Stimulated activated CD8-positive, alpha-beta memory T cell treated with anti-CD3 and anti-CD28 coated beads, Interleukin-12 subunit alpha, Interleukin-12 subunit beta, amount 100 ng/mL, for 1 hour (primary cell): ENCODE measurements at places on chromosomes 2 and 18.

- DNase-seq: no peak
Measured at GRCh38 chr2:138155304-138155703, 191.0 kb downstream of the HNMT start.

GRCh38 chr2:95048825-95049682 lies 23.5 kb downstream of the MAL start:
- DNase-seq: no peak

GRCh38 chr18:1657876-1658275 lies 753.2 kb downstream of the ADCYAP1 start:
- DNase-seq: no peak

- no peak for DNase-seq
Measured at GRCh38 chr2:40394597-40394996, 57.3 kb downstream of the SLC8A1 start.

- no peak for DNase-seq
Measured at GRCh38 chr2:218022851-218023530, 20.2 kb upstream of the TNS1 start.

DNA sequence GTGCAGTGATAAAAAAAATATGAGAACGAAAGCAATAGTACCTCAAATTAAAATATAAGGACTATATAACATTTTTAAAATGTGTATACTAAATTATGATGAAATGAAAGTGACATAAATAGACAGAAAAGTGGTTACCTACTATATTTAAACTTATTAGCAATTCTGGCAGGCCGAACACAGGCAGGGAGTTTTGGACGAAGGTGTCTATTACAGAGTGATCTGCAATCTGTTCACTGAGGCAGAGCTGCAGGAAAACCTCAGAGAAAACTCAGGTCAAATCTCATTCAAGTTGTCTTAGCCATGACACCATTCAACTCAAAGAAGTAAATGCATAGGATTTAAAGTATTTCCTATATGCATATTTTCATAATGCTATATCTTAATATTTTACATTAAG lies 274.8 kb upstream of the GULP1 start:
- DNase-seq: no peak

GRCh38 chr18:6315517-6316331 lies 99.0 kb downstream of the L3MBTL4 start:
- no peak for DNase-seq

GRCh38 chr18:69996951-69997798 lies 49.5 kb upstream of the CD226 start:
- DNase-seq: no peak

- no peak for DNase-seq
Measured at GRCh38 chr2:4047961-4048891, 344.9 kb downstream of the DCDC2C start.

DNA sequence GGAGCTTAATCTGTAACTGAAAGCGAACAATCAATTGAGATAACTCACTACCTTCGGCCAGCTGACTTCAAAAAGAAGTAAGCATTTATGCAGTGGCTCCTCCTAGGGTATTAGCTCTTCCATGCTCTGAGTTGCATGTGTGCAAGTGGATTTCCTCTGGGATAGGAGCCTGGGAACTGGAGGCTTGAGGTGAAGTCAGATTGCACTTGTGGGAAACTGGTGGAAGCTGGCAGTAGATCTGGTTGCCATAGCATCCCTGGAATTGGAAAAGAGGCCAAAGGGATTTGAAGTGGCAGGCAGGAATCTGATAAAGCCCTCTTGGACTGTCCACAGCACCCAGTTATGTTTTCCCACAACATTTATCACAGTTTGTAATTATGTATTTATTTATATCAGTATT lies 50.6 kb upstream of the FMNL2 start:
- no peak for DNase-seq

- no peak for DNase-seq
Measured at GRCh38 chr2:42880738-42881690, 88.6 kb upstream of the HAAO start.

- no peak for DNase-seq
Measured at GRCh38 chr2:75512455-75513212, 48.1 kb downstream of the EVA1A start.

- DNase-seq: no peak
Measured at GRCh38 chr2:198448789-198449188, 644.4 kb downstream of the PLCL1 start.

- no peak for DNase-seq
Measured at GRCh38 chr2:206642075-206643025, at the start of gene FAM237A. TSS of gene FAM237A (plus strand) at chr2:206642487. CDS start at chr2:206644237, 1,750 bp downstream.

GRCh38 chr2:10273215-10274175 lies 29.2 kb upstream of the HPCAL1 start:
- no peak for DNase-seq

DNA sequence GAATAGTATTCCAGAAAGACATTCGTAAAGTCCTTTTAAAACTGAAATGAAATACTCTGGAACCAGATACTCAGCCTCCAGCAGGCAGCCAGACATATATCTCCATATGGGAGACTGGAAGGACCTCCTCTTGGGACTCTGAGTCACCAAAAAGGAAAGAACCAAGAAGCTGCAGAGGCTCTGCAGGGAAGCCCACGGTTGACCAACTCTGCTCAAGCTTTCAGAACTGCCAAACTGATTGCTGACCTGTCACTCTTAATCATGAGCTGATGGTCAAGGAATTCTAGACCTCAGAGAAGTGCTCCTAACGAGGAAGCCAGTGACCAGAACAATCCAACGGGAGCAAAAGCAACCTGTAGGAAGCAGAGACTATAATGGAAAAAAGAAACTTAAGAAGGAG lies 434.7 kb downstream of the EIPR1 start:
- no peak for DNase-seq

- DNase-seq: no peak
Measured at GRCh38 chr2:47554311-47554905, 151.5 kb downstream of the MSH2 start.

- no peak for DNase-seq
Measured at GRCh38 chr18:74243127-74243526, 48.6 kb downstream of the CYB5A start.

DNA sequence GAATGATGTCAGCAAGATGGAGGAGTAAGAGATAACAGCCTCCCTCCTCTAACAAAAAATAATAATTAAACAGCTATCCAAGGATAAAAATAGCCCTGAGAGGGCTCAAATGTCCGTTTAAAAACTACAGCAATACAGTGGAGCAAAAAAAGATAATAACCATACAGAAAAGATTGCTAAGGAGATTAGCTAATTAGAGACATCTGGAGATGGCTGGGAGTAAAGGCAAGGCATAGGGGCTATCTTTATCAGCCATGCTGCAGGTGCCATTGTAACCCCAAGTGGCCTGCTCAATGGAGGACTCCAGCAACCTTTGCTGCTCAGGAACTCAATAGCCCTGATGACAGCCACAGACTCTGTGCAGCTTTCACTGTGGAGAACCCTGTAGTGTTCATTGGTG lies 42.7 kb downstream of the MDH1 start:
- no peak for DNase-seq

- no peak for DNase-seq
Measured at GRCh38 chr2:103161456-103162289, 399.8 kb downstream of the TMEM182 start.

DNA sequence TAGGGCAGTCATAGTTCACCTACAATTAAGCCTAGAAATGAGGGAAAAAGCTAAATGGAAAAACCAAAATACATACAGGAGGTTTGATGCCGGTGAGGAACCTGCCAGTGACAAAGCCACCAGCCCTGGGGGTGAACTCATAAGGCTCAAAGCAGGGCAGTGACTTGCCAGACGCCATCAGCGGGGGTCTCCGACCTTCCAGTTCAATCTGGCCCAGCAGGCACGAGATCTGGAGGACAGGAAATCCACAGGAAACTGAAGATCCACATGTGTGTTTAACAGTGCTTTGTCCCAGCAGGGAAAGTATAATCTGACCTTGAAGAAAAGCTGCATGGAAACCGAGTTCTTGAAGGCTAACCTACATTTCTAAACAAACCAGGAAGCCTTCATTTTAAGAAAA lies 60.1 kb downstream of the POLR1A start:
- DNase-seq: no peak

DNA sequence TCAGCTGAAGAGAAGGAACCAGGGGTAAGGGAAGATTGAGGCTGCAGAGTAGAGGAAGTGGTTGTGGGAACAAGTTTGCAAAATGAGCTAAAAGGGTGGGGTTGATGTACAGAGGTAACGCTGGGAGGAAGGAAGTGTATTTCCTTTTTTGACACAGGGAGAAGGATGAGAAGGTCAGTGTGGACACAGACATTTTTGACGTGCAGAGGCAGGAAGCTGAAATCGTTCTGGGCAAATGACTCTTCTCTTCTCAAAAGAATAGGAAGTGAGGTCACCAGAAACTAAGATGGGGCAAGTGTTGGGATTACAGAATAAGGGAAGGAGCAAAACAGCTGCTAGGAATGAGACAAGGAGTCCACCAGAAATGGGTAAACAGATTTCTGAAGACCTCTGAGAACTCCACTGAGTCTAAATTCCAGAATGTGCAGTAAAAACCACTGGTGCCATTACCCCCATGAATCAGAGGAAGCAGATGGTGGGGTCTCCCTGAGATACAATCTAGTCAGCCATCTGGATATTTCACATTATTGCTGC lies 20.0 kb upstream of the RNF149 start:
- no peak for DNase-seq
